ENCODE measurements at places on chromosomes 7 and 10. TPM values are rescaled to one million over a fixed set of nuclear protein-coding genes. Genes with fewer than 3 reads are reported as not detected.

The RABGEF1 gene
- total RNA-seq: 48.0 TPM

The UNC5B gene
- total RNA-seq: 3.9 TPM

The EXOSC1 gene
- total RNA-seq: 38.7 TPM

The POLL gene
- total RNA-seq: 8.3 TPM

The LIPM gene
- not detected for total RNA-seq

The TAS2R5 gene
- 3.4 TPM for total RNA-seq

The TEX36 gene
- total RNA-seq: not detected

The OR9A2 gene
- total RNA-seq: 1.1 TPM

The NKX2-3 gene
- total RNA-seq: not detected

The LDB3 gene
- total RNA-seq: 0.16 TPM

The PDIA4 gene
- 69.6 TPM for total RNA-seq

The FOXI2 gene
- not detected for total RNA-seq

The EEPD1 gene
- 27.8 TPM for total RNA-seq

The OR2A12 gene
- not detected for total RNA-seq

The TMEM236 gene
- total RNA-seq: 0.16 TPM

The ASNS gene
- total RNA-seq: 31.8 TPM

The MBL2 gene
- total RNA-seq: not detected

The ETV1 gene
- 66.1 TPM for total RNA-seq

The LOXL4 gene
- 0.47 TPM for total RNA-seq

The EIF5AL1 gene
- total RNA-seq: 0.16 TPM

The CNPY1 gene
- 0.16 TPM for total RNA-seq

The GPR141 gene
- not detected for total RNA-seq

The NRBF2 gene
- total RNA-seq: 15.9 TPM

The CYP2C18 gene
- not detected for total RNA-seq

The MSMB gene
- not detected for total RNA-seq

The CRYGN gene
- total RNA-seq: not detected

The TAS2R4 gene
- total RNA-seq: 4.5 TPM

The PRLHR gene
- 4.1 TPM for total RNA-seq

The GSDME gene
- total RNA-seq: 38.2 TPM

The VGF gene
- total RNA-seq: 9.7 TPM

The TMEM270 gene
- not detected for total RNA-seq

The RARRES2 gene
- total RNA-seq: 6.2 TPM

The RBM20 gene
- total RNA-seq: 2.2 TPM

The NKX6-2 gene
- total RNA-seq: not detected

The RASA4B gene
- total RNA-seq: 12.8 TPM

The H2BK1 gene
- not detected for total RNA-seq

The SSBP1 gene
- total RNA-seq: 79.9 TPM

The NDUFA5 gene
- total RNA-seq: 154 TPM

The GJD4 gene
- not detected for total RNA-seq

The IL15RA gene
- total RNA-seq: not detected

The STEAP4 gene
- 0.16 TPM for total RNA-seq

The SLC18A2 gene
- total RNA-seq: not detected

The DPYSL4 gene
- total RNA-seq: 40.6 TPM

The TFEC gene
- 2.2 TPM for total RNA-seq

The TACC2 gene
- 16.1 TPM for total RNA-seq

The CHAT gene
- 0.62 TPM for total RNA-seq

The KCND2 gene
- 51.5 TPM for total RNA-seq

The LIPN gene
- total RNA-seq: not detected

The NPY gene
- 40.9 TPM for total RNA-seq

The C10orf62 gene
- not detected for total RNA-seq

The TMEM176A gene
- 0.47 TPM for total RNA-seq

The CARD11 gene
- 0.31 TPM for total RNA-seq

The NKX1-2 gene
- 0.47 TPM for total RNA-seq

The ACSM6 gene
- total RNA-seq: not detected

The CPEB3 gene
- 22.0 TPM for total RNA-seq

The SAP25 gene
- total RNA-seq: not detected

The MRPS16 gene
- total RNA-seq: 102 TPM

The ADAMTS14 gene
- 0.16 TPM for total RNA-seq

The TMEM130 gene
- 3.6 TPM for total RNA-seq

All from occipital lobe (tissue), 3 donors.